Sigmoid colon (tissue), 7 donors: ENCODE measurements at places on chromosomes 2 and 18. TPM values are rescaled to one million over a fixed set of nuclear protein-coding genes. Genes with fewer than 3 reads are reported as not detected.

GRCh38 chr2:54810246-54810645 lies 86.8 kb downstream of the EML6 start:
- H3K36me3 ChIP-seq = no peaks in the 10 kb centered on the region
- no peaks in the 10 kb centered on the region for H3K4me1 ChIP-seq
- DNase-seq = no peak
- no peak overlapping the region for H3K27ac ChIP-seq

DNA sequence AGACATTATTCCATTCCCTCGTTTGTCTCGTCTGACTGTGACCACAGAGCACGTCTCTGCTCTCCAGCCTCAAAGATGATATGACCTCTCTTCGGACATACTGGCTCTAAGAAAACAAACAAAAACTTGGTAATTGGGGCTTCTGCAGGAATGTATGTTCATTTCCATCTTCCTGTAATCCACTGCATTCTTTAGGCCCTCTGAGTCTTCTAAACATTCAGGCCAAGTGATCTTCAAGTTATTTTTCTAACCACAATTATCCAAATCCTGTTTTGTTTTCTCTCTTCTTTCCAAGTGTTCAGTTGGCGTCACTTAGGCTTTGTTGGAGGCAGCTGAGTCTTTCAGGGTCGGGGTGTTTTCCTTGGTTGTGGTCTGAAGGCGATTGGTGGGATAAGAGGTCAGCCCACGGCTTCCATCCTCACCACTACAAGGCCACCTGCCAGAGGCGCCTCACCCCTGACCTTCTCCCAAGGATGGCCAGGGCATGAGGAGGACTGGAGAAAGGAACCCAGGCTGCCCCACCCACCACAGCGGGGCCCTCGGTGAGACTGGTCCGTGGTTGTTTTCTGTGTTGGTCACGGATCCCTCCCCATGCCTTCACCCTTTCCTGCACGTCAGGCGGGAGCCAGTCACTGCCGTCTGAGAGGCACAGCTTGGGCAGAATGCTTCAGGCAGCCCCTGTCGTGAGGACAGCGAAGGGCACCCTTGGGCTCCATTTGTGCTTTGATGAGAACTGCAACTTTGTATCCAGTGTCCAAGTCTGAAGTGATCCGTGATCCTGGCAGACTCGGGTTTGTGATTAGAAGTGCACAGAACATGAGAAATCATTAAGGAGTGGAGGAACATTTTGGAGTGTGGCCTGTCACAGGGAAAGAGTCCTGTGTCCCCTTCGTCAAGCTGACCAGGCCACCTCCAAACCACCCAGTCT lies 88.6 kb upstream of the FHL2 start:
- H3K36me3 ChIP-seq = no peaks in the 10 kb centered on the region
- H3K27me3 ChIP-seq = no peaks in the 10 kb centered on the region
- no peaks in the 10 kb centered on the region for H3K4me1 ChIP-seq
- H3K4me3 ChIP-seq = no peak overlapping the region
- no peak for DNase-seq
- H3K27ac ChIP-seq = no peak overlapping the region

DNA sequence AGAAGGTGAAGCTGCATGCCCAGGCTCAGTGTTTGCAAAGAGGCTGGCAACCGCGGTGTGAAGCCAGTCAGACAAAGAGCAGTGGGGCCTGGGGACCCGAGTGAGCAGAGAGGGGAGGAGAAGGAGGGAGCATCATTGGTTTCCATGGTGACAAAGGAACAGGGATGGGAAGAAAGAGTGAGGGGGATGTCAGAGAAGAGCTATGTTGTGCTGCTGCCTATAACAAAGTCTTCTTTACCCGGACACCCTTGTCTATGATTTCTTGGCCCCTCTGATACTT lies 14.5 kb downstream of the TMEM247 start:
- no peaks in the 10 kb centered on the region for H3K36me3 ChIP-seq
- peaks cover 24% of the 10 kb centered on the region for H3K4me1 ChIP-seq
- no peak for DNase-seq
- no peak overlapping the region for H3K4me3 ChIP-seq

The LOXL3 gene
- 7.9 TPM for total RNA-seq

- no peak overlapping the region for H3K4me3 ChIP-seq
- no peak for DNase-seq
- H3K36me3 ChIP-seq = no peaks in the 10 kb centered on the region
- H3K4me1 ChIP-seq = no peaks in the 10 kb centered on the region
Measured at GRCh38 chr2:167212014-167212648, 323.9 kb downstream of the XIRP2 start.

The CXCR1 gene
- total RNA-seq = not detected

- no peaks in the 10 kb centered on the region for H3K36me3 ChIP-seq
- H3K27me3 ChIP-seq = no peaks in the 10 kb centered on the region
- DNase-seq = no peak
Measured at GRCh38 chr2:180413336-180413735, 406.2 kb upstream of the CWC22 start.

The DHRS9 gene
- 1.3 TPM for total RNA-seq

The CLEC4F gene
- not detected for total RNA-seq

- no peaks in the 10 kb centered on the region for H3K36me3 ChIP-seq
- H3K4me1 ChIP-seq = no peaks in the 10 kb centered on the region
- DNase-seq = no peak
- no peak overlapping the region for H3K4me3 ChIP-seq
- H3K27ac ChIP-seq = no peak overlapping the region
- no peaks in the 10 kb centered on the region for H3K27me3 ChIP-seq
Measured at GRCh38 chr18:47587587-47587986, 336.1 kb upstream of the SKOR2 start.

- no peak for DNase-seq
- H3K27ac ChIP-seq = no peak overlapping the region
- H3K36me3 ChIP-seq = no peaks in the 10 kb centered on the region
- peaks cover 16% of the 10 kb centered on the region for H3K4me1 ChIP-seq
- H3K27me3 ChIP-seq = no peaks in the 10 kb centered on the region
Measured at GRCh38 chr2:220281771-220282170, 654.3 kb downstream of the SLC4A3 start.

- peaks cover 9% of the 10 kb centered on the region for H3K4me1 ChIP-seq
- no peaks in the 10 kb centered on the region for H3K27me3 ChIP-seq
- no peaks in the 10 kb centered on the region for H3K36me3 ChIP-seq
- peak; percentile 56 for DNase-seq
Measured at GRCh38 chr2:241842067-241842415, 16.7 kb downstream of the PDCD1 start.

DNA sequence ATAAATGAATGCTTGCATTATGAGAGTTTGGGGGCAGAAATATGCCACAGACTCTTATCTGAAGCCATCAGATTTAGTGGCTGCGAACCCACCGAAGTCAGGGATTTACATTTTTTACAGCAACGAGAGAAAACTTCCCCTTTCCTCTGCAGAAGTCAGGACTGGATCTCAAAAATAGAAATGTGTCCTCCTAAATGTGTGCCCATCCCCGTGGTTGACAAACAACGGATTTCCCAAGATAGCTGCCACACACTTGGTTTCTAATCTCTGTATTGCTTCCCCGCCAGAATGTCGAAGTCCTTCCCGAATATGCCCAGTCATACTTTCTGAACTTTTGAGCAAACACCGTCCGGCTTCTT lies 879 bp upstream of the ADAM23 start:
- H3K27ac ChIP-seq = no peak overlapping the region
- H3K4me1 ChIP-seq = peaks cover 16% of the 10 kb centered on the region
- DNase-seq = no peak
- H3K4me3 ChIP-seq = peak overlapping the region; percentile 53
- H3K36me3 ChIP-seq = no peaks in the 10 kb centered on the region
- H3K27me3 ChIP-seq = peaks cover 30% of the 10 kb centered on the region

DNA sequence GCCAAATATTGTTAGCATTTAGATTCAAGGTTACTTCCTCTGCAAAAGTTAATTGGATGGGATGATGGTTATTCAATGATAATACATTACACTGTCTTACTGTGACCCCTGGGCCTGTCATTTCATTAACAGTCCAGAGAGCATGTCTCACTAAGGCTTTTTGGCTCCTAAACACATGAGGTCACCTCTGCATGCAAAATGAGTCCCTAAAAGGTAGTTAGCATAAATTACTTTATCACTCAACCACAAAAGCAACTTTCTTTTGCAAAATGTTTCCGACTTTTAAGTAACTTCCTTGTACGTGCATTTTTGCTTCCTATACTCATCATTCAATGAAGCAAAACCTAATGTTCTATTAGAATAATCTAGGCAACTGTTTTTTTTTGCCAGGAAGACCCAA lies 16.8 kb upstream of the AGFG1 start:
- no peaks in the 10 kb centered on the region for H3K36me3 ChIP-seq
- no peak overlapping the region for H3K4me3 ChIP-seq
- no peak overlapping the region for H3K27ac ChIP-seq
- DNase-seq = no peak
- H3K27me3 ChIP-seq = no peaks in the 10 kb centered on the region

DNA sequence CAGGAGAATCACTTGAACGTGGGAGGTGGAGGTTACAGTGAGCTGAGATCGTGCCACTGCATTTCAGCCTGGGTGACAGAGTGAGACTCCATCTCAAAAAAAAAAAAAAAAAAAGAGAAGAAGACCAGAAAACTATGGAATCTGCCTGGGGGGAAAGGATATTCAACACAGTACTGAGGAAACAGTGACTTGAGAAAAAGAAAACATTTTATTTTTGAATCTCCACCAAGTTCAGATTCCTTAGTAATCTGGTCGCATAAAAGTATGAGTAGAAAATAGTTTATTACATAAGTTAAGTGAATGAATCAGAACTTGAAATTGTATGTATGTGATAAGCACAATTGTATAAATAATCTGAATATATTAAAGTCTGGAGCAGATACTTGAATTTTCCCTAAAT lies 13.0 kb upstream of the HAT1 start:
- H3K4me1 ChIP-seq = no peaks in the 10 kb centered on the region
- H3K27ac ChIP-seq = no peak overlapping the region
- DNase-seq = no peak
- no peak overlapping the region for H3K4me3 ChIP-seq
- H3K27me3 ChIP-seq = no peaks in the 10 kb centered on the region

GRCh38 chr2:211333377-211333776 lies 777.0 kb downstream of the CPS1 start:
- H3K36me3 ChIP-seq = no peaks in the 10 kb centered on the region
- H3K4me3 ChIP-seq = no peak overlapping the region
- H3K27me3 ChIP-seq = no peaks in the 10 kb centered on the region

The ZBTB7C gene
- total RNA-seq = 1.7 TPM

DNA sequence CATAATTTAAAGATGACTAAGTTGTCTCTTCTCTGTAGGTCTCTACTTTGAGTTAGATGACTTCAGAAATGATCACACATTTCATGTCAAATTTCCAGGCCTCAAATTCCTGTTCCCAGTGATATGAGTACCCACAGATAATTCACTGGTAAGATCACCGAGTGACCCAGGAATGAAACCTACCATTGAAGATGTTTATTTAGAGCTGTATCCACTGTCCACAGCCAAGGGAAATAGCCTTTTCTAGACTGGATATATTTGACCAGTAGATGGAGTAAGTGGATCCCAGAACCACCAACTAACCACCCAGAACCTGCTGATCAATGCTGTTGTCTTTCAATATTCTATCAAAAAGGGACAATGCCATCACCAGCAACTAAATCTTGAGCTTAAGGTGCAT lies 238.8 kb downstream of the SLC8A1 start:
- no peak overlapping the region for H3K27ac ChIP-seq
- H3K27me3 ChIP-seq = no peaks in the 10 kb centered on the region
- no peak overlapping the region for H3K4me3 ChIP-seq
- no peaks in the 10 kb centered on the region for H3K36me3 ChIP-seq

GRCh38 chr2:80815259-80815658 lies 510.7 kb upstream of the LRRTM1 start:
- no peak overlapping the region for H3K27ac ChIP-seq
- H3K4me1 ChIP-seq = no peaks in the 10 kb centered on the region
- H3K4me3 ChIP-seq = no peak overlapping the region
- H3K36me3 ChIP-seq = no peaks in the 10 kb centered on the region

DNA sequence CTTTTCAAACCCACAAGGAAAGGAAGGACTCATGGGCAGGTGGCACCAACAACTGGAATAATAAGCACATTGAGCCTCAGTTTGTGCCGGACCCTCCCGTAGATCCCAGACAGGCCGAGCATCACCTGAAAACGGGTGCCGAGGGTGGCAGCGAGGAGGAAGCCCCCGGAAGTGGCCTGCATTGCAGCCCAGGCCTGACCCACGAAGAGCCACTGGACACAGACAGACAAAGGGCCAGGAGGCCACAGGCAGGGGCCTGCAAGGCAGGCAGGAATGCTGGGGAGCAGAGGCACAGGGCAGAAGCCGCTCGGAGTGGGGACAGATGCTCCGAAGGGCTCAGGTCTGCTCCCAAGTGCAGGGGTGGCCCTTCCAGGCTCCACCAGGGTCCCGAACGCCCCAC lies 31.7 kb downstream of the MTERF4 start:
- H3K36me3 ChIP-seq = peaks cover 8% of the 10 kb centered on the region
- H3K4me1 ChIP-seq = no peaks in the 10 kb centered on the region
- DNase-seq = peak; percentile 52
- H3K4me3 ChIP-seq = no peak overlapping the region

DNA sequence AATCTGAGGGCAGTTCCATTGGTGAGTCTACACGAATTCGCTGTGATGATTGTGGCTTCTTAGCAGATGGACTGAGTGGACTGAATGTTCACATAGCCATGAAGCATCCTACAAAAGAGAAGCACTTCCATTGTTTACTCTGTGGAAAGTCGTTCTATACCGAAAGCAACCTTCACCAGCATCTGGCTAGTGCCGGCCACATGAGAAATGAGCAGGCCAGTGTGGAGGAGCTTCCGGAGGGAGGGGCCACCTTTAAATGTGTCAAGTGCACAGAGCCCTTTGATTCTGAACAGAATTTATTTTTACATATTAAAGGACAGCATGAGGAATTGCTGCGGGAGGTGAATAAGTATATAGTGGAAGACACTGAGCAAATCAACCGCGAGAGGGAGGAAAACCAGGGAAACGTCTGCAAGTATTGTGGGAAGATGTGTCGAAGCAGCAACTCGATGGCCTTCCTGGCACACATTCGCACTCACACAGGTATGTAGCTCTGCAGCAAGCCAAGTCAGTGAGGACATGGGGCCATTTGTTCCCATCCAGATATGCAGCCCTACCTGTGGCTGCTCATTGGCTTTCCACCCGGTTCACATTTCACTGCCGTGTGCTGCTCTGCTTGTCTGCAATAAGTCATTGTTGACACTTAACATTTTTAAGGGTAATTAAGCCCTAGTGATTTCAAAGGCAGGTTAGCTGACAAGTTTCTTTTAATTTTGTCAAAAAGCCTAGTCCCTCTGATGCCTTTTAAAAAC lies 37.7 kb downstream of the ZNF407 start:
- H3K27ac ChIP-seq = peak overlapping the region; percentile 15
- H3K4me3 ChIP-seq = no peak overlapping the region
- no peak for DNase-seq

DNA sequence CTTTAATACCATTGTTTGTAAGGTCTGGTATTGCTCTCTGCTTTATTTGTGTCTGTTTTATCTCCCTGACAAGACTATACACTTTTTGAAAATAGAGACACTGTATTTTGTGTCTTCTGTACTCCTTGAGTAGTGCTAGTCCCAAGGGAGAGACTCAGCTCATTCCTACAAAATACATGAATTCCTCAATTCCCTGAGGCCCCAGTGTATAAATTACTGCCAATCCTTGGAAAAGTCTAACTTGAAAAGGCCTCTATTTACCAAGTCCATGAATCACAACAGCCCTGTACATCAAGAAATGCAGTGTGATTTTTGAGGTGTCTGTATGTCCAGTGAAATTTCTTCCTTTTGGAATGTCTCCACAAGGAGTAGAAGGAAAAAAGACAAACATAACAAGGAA lies 34.9 kb upstream of the NEDD4L start:
- H3K4me3 ChIP-seq = no peak overlapping the region
- no peaks in the 10 kb centered on the region for H3K4me1 ChIP-seq
